ENCODE measurements at places on chromosomes 3 and 15. TPM values are rescaled to one million over a fixed set of nuclear protein-coding genes. Genes with fewer than 3 reads are reported as not detected.

DNA sequence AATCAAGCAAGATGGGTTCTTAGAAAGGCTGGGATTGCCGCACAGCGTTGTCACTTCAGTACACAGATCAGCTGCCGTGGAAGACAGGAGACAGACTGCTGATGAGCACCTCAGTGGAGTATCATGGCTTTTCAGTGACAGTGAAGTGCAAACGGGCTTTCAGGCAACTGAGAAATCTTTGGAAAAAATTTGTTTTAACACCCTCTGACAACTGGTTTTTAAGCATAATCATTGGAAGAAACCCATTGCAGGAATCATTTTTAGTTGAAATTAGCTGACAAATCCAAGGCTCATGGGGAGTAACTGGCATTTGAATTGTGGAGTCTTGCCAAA is 418.8 kb downstream of the OTOL1 start:
- H3K4me3 ChIP-seq, result no peak overlapping the region
- no peak for DNase-seq
- H3K27ac ChIP-seq, result no peak overlapping the region
- H3K4me1 ChIP-seq, result peaks cover 15% of the 10 kb centered on the region
- H3K27me3 ChIP-seq, result no peaks in the 10 kb centered on the region
- peaks cover 2% of the 10 kb centered on the region for H3K36me3 ChIP-seq

DNA sequence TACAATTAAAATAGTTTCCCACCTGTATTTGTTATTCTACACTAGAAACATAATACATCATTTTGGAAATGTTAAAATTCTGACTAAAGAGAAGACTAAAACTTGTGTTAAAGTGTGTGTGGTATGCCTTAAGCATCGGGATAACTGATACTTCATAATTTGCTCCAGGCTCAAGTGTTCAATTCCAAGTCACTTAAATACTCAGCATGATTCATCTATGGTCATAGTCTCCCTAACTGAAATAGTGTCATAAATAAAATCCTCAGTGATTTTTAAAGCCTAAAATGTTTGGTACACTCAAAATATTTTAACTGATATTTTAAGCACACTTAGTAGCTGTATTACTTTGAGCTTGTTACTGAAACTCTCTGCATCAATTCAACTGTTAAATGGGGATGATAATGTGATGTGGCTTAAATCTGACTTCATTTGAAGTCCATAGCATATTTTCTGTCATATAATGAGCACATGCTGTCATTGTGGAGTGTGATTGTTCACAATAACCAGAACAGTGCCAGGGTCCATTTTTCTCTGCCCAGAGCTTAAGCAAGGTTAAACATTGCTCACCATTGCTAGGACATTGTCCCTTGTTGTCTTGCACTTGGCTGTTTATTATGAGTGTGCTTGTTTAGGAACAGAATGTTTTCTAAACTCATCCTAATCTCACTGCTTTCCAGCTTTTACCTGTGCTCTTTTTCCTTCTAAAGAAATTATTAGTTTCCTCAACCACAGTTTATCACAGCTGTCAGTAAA is 122.2 kb downstream of the KLHL25 start:
- no peaks in the 10 kb centered on the region for H3K27me3 ChIP-seq
- H3K27ac ChIP-seq, result no peak overlapping the region
- no peak for DNase-seq
- H3K4me3 ChIP-seq, result no peak overlapping the region
- peaks cover 17% of the 10 kb centered on the region for H3K36me3 ChIP-seq

DNA sequence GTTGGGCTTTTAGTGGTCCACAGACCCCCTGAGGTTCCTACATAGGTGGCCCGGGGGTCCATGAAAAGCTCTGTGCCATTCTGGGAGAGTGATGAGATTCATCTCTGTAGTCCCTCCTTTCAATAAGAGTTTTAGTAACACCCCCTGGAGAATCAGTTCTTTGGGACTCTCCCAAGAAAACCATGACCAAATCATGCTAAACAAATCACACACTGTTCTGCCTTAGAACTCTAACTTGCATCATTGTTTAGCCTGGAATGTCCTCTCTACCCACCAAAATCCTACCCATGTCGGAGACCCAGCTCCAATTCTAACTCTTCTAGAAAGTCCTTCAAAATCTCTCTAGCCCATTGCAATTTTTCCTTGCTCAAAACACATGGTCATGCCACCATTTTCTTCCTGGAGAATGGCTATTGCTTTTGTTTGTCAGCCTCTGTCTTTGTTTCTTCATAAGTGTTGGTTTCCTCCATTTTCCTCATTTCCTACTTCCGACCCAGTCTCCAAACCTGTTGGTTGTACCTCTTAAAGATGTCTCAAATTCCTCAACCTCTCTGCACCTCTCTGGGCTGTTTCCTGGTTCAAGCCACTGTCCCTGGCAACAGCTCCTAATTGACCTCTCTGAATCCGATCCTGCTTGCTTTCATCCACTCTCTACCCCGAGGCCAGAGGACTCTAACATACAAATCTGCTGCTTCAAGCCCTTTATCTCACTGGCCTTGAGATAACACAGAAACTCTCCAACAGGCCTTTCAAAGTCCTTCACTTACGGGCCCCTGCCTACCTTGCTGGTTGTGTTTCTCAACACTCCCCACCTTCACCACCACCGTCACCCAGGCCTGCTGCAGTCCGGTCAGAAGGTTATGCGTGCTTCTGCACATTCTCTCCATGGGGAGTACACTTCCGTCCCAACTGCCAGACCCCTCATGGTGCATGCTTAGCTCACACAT is 23.7 kb downstream of the CYP19A1 start:
- peaks cover 3% of the 10 kb centered on the region for H3K27me3 ChIP-seq
- H3K4me3 ChIP-seq, result no peak overlapping the region
- peaks cover 22% of the 10 kb centered on the region for H3K4me1 ChIP-seq
- peak overlapping the region; percentile 21 for H3K27ac ChIP-seq
- DNase-seq, result no peak
- no peaks in the 10 kb centered on the region for H3K36me3 ChIP-seq

- H3K27ac ChIP-seq, result no peak overlapping the region
- no peaks in the 10 kb centered on the region for H3K4me1 ChIP-seq
- H3K36me3 ChIP-seq, result peaks cover 3% of the 10 kb centered on the region
- DNase-seq, result no peak
Measured at GRCh38 chr3:48459331-48459730, 12.8 kb downstream of the ATRIP start.

GRCh38 chr3:117145677-117146076 is 436.1 kb downstream of the TUSC7 start:
- DNase-seq, result no peak
- peaks cover 26% of the 10 kb centered on the region for H3K4me1 ChIP-seq
- no peak overlapping the region for H3K27ac ChIP-seq
- no peak overlapping the region for H3K4me3 ChIP-seq
- H3K36me3 ChIP-seq, result no peaks in the 10 kb centered on the region

DNA sequence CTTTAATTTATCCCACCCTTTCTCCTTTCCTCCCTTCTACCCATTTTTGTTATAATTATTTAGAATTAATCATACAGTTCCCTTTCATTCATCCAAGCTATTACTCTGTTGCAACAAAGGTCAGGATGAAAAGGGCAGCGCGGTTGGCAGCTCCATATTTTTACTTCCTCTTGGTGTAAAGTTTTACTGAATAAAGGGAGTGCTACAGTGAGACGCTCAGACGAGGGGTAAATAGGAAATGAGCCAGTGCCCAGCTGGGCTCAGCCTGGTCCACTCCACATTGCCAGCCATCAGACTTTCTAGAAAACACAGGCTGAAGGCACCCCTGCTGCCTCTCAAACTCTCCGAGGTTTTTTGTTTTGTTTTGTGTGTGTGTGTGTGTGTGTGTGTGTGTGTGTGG is 21.9 kb upstream of the ZBTB38 start:
- H3K4me3 ChIP-seq, result no peak overlapping the region
- peak overlapping the region; percentile 8 for H3K27ac ChIP-seq
- H3K36me3 ChIP-seq, result peaks cover 4% of the 10 kb centered on the region
- H3K4me1 ChIP-seq, result peaks cover 5% of the 10 kb centered on the region

Gene ARRDC4
- 12.1 TPM for total RNA-seq
